Stimulated activated CD8-positive, alpha-beta memory T cell treated with anti-CD3 and anti-CD28 coated beads, Interleukin-12 subunit alpha, Interleukin-12 subunit beta, amount 100 ng/mL, for 1 hour (primary cell): ENCODE measurements at places on chromosomes 1 and 21.

- DNase-seq, result no peak
These were observed 21.9 kb downstream of the NCF2 start for GRCh38 chr1:183568176-183569021.

DNA sequence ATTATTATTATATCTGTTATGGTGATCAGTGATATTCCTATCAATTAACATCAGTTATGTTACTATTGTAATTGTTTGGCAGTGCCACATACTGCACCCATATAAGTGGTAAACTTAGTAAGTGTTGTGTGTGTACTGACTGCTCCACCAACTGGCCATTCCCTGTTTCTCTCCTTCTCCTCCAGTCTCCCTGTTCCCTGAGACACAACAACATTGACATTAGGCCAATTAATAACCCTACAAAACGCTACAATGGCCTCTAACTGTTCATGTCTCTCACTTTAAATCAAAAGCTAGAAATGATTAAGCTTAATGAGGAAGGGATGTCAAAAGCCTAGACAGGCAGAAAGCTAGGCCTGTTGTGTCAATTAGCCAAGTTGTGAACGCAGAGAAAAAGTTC is 6.6 kb upstream of the THRAP3 start:
- no peak for DNase-seq

- DNase-seq, result no peak
These were observed 101.1 kb upstream of the TIAM1 start for GRCh38 chr21:31445137-31445536.

DNA sequence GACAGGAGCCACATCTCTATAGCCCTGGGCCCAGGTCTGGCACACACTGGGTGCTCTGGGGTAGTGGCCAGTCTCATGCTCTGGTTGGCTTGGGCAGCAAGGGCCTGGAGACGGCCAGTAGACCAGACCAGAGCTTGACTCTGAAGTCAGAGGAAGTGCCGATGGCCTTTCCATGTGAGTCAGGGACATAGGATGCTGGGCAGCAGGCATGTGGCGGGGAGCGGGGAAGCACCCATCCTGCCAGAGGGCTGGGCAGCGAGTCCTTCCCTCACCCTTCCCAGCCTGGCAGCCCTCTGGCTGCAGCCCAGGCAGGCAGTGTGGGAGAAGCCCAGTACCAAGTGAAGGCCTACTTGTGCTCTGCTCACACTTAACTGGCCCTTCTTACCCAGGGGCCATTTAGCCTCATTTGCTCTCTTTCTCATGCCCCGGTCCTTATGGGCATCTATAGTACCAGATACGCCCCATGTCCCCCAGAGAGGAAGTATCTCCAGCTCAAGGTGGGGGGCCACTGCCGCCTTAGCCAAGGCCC is 3.3 kb downstream of the GPR153 start:
- no peak for DNase-seq

GRCh38 chr1:24606296-24606605 is 36.9 kb upstream of the SRRM1 start:
- DNase-seq, result no peak

GRCh38 chr1:87572891-87573290 is 244.2 kb downstream of the LMO4 start:
- DNase-seq, result no peak

- no peak for DNase-seq
These were observed 500 bp upstream of the PEA15 start for GRCh38 chr1:160204526-160205241.
